Osteoblast (primary cell): ENCODE measurements at places on chromosomes 16 and 17.

- peak; percentile 82 for DNase-seq
Observed at GRCh38 chr17:59406808-59407381, 75.4 kb downstream of the YPEL2 start.

- no peak for DNase-seq
Observed at GRCh38 chr17:76657505-76658241, 14.1 kb upstream of the ST6GALNAC1 start.

GRCh38 chr16:73019457-73020362, 28.2 kb downstream of the ZFHX3 start:
- peak; percentile 95 for DNase-seq

- peak; percentile 11 for DNase-seq
Observed at GRCh38 chr16:29024278-29024677, 39.4 kb downstream of the LAT start.

- DNase-seq = peak; percentile 48
Observed at GRCh38 chr17:17109256-17109655, 67.0 kb downstream of the MPRIP start.

DNA sequence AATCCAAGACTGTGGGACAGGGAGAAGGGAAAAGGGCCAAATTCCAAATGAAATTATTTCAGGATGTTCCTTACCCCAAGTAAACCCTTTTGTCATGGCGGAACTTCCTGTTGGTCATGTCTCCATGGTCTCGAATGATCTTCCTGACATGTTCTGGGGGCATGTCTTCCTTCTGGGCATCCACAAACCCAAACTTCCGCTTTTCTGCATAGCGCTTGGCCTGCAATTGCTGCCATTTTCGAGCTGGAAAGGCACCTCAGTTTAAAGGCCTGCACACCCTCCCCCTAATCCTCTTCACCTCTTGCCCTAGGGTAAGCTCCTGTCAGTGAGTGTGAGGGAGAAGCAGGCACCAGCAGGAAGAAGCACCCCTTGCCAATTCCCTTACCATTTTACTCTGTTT, 1.2 kb downstream of the PRPF8 start:
- DNase-seq = peak; percentile 57

DNA sequence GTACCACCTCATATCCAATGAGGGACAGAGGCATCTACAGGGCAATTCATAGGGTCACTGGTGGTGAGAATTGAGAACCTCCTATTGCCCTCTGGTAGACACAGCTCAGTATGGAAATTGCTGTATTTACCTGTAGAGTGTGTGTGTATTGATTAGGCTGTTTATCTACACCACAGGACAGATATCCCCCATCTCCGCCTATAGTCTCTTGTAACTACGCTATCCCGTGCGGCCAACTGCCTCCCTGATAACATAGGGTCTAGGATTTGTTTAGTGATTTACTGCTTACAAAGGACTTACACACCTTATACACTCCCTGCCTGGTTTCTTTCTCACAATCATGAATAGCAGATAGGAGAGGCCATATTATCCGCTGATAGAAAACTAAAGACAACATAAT, 1.7 kb upstream of the STAT3 start:
- DNase-seq = no peak

DNA sequence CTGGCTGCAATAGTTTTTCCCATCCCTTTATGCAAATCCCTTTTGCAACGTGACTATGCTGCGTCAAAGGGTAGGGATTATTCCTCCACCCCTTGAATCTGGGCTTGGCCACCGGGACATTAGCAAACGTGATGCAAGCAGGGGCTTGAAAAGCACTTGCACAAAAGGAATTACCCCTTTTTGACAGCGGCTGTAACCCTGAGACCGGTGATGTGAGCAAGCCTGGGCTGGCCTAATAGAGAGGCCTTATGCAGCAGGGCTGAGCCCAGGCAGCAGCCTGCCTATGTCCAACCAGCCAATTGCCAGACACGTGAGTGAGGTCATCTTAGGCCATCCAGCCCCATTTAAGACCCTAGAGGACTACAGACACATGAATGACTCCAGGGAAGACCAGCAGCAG, 30.4 kb upstream of the PAFAH1B1 start:
- DNase-seq = no peak

- peak; percentile 85 for DNase-seq
Observed at GRCh38 chr17:8785547-8786413, 13.4 kb downstream of the MFSD6L start.

DNA sequence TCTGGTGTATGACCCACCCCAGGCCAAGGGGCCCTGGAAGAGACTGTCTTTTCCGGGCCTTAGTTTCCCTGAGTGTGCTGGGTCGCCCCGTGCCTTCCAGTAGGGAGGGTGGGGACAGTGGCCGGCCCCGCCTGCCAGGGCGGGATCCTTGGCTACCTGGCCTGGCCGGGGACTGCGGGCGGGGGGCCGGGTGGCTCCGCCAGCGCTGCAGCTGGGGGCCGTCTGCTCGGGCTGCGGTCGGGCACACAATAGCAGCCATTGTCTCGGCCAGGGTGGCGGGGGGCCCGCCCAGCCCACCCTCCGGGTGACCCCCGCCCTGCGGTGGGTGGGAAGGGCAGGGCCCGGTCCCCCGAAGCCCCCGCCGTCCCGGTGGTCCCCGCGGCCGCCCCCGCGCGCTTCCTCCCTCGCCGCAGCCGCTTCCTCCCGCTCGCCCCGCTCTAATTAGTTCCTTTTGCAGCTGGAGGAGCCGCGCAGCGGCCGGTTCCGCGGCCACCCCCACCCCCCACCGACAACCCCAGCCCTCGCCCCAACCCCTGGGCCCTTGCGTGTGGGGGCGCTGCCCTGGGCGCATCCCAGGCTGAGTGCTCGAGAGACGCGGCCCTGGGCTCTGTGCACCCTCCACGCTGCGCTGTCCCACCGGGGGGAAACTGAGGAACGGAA, 11.6 kb downstream of the GLIS2 start:
- peak; percentile 92 for DNase-seq

- no peak for DNase-seq
Observed at GRCh38 chr16:68488554-68488953, 40.2 kb upstream of the SMPD3 start.

DNA sequence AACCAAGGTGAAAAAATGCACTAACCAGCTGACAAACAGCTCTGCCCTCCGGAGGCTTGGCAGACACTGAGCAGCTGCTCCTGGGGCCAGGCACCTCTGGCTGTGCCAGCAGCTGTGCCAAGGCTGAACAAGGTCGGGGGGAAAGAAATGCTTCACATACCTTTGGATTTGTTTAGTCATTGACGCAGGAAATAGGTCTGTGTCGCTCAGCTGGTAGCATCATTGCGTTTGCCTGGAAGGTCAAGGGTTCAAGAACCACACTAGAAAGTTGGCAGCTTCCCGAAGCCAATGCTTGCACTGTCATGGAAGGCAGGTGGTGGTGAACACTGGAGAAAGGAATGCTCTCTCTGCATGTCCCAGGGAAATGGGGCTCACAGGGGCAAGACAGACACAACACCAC, 63.5 kb downstream of the PCTP start:
- no peak for DNase-seq

DNA sequence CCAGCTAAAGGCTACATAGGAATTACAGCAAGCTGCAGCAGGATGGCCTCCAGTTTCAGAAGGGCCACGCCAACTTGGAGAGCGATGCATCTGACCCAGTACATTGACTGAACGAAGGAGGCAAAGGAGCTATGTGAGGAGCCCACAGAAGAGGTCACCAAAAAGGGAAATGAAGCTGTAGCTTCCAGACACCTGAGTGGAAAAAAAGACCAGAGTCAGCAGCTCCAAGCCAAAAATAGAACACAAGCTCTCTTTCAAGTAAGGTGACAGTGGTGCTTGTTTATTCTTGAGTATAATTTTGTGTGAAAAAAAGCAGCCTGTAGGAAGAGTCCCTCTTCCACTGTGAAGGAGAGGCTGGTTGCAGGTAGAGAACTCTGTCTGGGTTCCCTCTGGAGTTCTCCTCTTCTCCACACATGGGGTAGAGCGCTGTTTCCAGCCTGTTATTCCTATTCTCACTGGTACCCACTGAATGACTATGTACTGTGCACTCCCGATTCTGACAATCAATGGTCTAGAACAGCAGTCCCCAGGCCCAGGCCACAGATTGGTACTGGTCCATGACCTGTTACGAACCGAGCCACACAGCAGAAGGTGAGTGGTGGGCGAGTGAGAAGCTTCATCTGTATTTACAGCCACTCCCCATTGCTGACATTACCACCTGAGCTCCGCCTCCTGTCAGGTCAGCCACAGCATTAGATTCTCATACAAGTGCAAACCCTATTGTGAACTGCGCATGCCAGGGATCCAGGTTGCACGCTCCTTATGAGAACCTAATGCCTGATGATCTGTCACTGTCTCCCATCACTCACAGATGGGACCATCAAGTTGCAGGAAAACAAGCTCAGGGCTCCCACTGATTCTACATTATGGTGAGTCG, 15.1 kb downstream of the CCL4 start:
- no peak for DNase-seq

DNA sequence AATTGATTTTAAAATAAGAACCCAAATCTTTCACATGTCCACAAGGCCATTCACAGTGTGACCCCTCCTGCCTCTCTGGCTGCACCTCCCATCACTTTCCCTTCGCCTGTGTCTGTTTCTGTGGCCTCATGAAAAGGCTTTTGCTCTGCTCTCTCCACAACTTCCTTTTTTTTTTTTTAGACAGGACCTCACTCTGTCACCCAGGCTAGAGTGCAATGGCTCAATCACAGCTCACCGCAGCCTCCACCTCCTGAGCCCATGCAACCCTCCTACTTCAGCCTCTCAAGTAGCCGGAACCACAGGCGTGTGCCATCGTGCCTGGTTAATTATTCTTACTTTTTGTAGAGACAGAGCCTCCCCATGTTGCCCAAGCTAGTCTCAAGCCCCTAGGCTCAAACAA, 197.1 kb downstream of the ABCC12 start:
- DNase-seq = no peak

DNA sequence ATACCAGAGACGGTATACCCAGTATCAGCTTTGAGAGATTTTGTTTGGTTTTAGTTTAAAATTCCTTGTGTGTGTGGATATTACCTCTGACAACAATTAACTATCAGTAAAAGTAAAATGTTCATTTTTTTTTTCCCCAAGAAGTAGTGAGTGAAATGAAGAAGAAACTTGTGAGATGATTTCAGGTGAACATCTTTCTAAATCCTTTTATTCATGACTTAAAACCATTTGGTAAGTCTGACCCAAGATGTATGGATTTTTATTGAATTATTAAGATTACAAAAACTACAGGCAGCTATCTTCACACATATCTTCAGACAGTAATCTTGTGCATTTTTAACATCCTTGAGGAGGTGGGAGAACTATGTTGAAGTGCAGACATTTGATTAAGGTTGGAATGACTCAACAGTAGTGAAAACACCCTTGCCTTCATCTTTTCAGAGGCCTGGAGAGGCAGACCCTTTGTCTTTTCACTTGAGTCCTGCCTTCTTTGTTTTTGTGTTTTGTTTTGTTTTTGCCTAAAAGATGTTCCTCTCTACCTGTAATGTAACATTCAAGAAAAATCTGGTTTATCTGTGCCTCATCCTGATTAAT, 240.3 kb upstream of the TBX2 start:
- DNase-seq = no peak
